ENCODE measurements at places on chromosomes 2 and 18. TPM values are rescaled to one million over a fixed set of nuclear protein-coding genes. Genes with fewer than 3 reads are reported as not detected.

Gene APCDD1
- total RNA-seq: not detected

Gene COLEC12
- total RNA-seq: 27.1 TPM

Gene SCN2A
- total RNA-seq: 0.46 TPM

Gene IL36RN
- total RNA-seq: not detected

Gene SEMA4C
- total RNA-seq: 25.2 TPM

Gene KCNG3
- total RNA-seq: not detected

Gene MARCO
- total RNA-seq: not detected

Gene KCNJ3
- not detected for total RNA-seq

Gene RAPGEF4
- 15.0 TPM for total RNA-seq

Gene SERPINB10
- total RNA-seq: 0.32 TPM

Gene PDCD1
- not detected for total RNA-seq

Gene SERPINB12
- not detected for total RNA-seq

Gene HES6
- 8.8 TPM for total RNA-seq

Gene DLX2
- not detected for total RNA-seq

Gene GALNT13
- total RNA-seq: under 0.01 TPM

Gene SERPINB8
- 33.1 TPM for total RNA-seq

Gene NEUROD1
- not detected for total RNA-seq

Gene LINC00305
- not detected for total RNA-seq

Gene COPS9
- total RNA-seq: 159 TPM

Gene MGAT5
- 54.9 TPM for total RNA-seq

Gene NAT8
- not detected for total RNA-seq

Gene SOWAHC
- 5.9 TPM for total RNA-seq

Gene KRTCAP3
- not detected for total RNA-seq

Gene SLC14A1
- 1.5 TPM for total RNA-seq

Gene C2orf78
- not detected for total RNA-seq

Gene MXD1
- total RNA-seq: 2.3 TPM

Gene DNAJC5G
- not detected for total RNA-seq

Gene CHN1
- total RNA-seq: 11.0 TPM

Gene TTC31
- 16.3 TPM for total RNA-seq

Gene CD8B
- total RNA-seq: not detected

Gene ASB18
- total RNA-seq: not detected

Gene IL18R1
- total RNA-seq: 3.0 TPM

Gene UPP2
- not detected for total RNA-seq

Gene CCDC68
- total RNA-seq: 1.3 TPM

Gene OSR1
- not detected for total RNA-seq

Gene IGFBP2
- total RNA-seq: 151 TPM

Gene HS1BP3
- 22.9 TPM for total RNA-seq

Gene IL1F10
- total RNA-seq: not detected

Gene RAB6C
- not detected for total RNA-seq

Gene DLX1
- total RNA-seq: not detected

Gene ZNF804A
- under 0.01 TPM for total RNA-seq

Gene ADGRF3
- not detected for total RNA-seq

Gene MCEE
- 9.6 TPM for total RNA-seq

Gene POTEJ
- total RNA-seq: not detected

Gene ARHGEF33
- total RNA-seq: 0.15 TPM

Gene SERPINB3
- total RNA-seq: not detected

Gene BCL2L11
- total RNA-seq: 7.1 TPM

Gene ST8SIA5
- under 0.01 TPM for total RNA-seq

Gene MFSD2B
- 0.61 TPM for total RNA-seq

Gene MSH2
- 48.0 TPM for total RNA-seq

Gene GALNT5
- under 0.01 TPM for total RNA-seq

Gene ICOS
- total RNA-seq: not detected

Gene RESP18
- not detected for total RNA-seq

Gene TTR
- not detected for total RNA-seq

Gene MRPL33
- total RNA-seq: 120 TPM

Measured in epithelial cell of umbilical artery (primary cell).